Islet precursor cell (in vitro differentiated cells): ENCODE measurements at places on chromosomes 12 and 14.

- no peak for DNase-seq
Observed at GRCh38 chr12:94242901-94243300, 94.5 kb downstream of the PLXNC1 start.

GRCh38 chr14:25237845-25238244 lies 187.9 kb upstream of the STXBP6 start:
- DNase-seq: peak; percentile 74

- DNase-seq: no peak
Observed at GRCh38 chr14:89325299-89325883, 91.6 kb downstream of the FOXN3 start.

GRCh38 chr12:1147821-1148220 lies 156.8 kb downstream of the ERC1 start:
- DNase-seq: no peak

DNA sequence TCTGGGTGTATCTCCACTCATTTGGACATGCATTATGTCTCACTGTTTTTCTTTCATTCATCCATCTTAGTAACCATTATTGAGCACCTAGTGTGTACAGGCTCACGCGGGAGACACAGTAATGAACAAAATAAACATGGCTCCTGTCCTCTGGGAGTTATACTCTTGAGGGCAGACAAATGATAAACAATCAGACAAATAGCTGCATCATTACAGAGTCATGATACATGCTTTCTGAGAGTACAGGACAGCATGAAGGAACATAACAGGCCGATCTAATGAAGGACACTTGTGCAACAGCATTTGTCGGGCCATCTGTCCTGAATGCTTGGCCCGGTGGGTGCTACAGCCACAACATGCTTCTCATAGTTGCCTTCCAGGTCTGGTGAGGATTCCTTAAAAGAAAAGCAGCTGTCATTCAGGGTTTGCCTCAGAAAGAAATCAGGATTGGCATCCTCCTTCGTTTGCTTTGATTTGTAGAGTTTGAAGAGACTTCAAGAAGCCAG lies 77.2 kb upstream of the EGLN3 start:
- DNase-seq: no peak

- DNase-seq: no peak
Observed at GRCh38 chr14:30185832-30186231, 258.2 kb upstream of the PRKD1 start.

GRCh38 chr12:72546106-72546505 lies 273.9 kb downstream of the TRHDE start:
- no peak for DNase-seq

- DNase-seq: peak; percentile 91
Observed at GRCh38 chr12:1800401-1801302, 19.7 kb upstream of the LRTM2 start.

DNA sequence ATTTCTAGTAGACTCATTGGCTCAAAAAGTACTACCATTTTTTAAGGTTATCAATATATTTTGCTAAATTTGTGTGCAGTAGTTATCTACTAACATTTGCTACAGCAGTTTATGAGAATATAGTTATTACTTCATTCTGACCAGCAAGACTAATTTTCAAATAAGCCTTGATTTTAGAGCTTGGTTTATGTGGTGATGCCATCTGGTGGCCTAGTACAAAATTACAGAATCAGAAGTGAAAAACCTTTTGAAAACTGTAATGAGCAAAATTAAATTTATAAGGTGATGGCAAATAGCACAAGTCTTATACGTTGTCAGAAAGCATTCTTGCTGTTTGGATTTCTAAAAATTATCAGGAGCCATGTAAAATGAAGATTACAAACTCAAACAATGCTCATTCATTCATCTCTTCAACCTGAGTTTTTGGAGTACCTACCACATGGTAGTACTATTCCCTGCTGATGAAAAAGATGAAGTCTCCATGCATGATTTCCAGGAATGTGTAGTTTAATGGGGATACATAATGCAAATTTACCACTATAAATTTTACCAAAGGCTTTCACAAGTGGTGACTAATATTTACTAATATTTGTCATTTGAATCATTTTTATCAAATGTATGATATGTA lies 51.0 kb downstream of the MAGOHB start:
- no peak for DNase-seq

- peak; percentile 45 for DNase-seq
Observed at GRCh38 chr14:104386151-104386841, 193.3 kb upstream of the C14orf180 start.

GRCh38 chr14:104852280-104852663 lies 12.8 kb upstream of the CEP170B start:
- DNase-seq: no peak

DNA sequence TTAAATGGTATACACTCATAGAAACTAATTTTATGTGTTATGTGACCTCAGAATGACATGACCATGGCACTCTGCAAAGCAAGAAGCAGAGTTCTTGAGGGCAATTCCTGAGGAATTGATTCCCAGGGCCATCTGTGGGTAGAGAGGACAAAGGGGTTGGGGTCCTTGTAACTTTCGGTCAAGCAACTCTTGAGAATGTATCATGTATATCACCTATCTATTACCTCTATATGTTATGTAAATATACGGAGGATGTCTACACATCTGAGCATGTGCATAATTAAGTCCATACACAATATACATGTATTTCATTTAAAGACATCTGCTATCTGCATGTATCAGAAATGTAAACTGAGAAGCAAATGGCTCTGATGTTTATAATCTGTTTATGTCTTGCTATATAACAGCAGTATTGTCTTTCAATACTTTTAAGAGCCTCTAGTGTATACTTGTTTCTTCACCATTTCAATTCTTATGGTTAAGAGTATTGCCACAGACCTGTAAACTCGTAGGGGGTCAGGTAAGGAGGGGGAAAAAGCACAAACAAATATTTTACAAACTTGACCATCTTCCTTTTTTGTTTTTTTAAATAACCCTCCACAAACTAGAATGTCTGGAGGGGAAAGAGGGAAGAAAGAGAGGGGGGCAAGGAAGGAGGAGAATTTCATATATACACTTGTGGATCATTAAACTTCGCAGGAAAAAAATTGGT lies 4.5 kb downstream of the FOXA1 start:
- DNase-seq: no peak

DNA sequence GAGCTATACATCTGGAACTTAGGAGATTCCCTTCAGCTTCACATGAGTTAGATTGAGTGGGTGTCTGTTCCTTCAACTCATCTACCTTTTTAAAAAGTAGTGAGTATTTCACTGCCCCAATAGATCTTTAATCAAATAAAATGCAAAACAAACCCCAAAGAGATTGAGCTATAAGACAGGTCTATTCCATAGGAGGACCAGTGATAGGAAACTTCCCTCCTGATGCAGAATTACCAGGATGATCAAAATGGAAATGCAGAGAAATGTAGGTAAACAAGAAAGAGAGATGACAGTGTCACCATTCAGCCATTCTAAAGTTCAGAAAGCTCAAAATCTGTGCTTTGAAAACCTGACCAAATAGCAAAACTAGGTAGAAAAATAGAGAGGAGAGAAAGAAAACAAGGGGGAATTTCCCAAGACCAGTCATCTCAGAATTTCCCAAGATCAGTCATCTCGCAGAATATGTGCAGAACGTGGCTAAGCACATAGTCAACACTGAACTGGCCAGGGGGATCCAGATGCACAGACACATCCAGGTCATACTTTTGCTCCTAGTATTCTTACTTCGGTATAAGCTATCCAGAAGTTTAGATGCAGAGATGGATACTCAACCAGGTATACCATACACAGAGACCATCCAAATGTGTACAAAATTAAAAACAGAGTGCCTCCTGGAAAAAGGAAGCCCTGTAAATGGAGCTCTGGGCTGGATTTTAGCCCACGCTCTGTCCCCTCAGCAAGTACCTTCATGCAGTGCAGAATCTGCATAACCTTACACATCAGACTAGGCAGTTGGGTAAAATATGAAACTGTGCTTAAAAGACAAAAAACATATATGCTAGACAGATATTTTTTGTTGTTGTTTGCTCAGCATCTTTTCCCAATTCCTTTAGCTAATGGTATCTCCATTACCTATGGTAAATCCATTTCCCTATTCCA lies 27.4 kb downstream of the SLC41A2 start:
- no peak for DNase-seq

DNA sequence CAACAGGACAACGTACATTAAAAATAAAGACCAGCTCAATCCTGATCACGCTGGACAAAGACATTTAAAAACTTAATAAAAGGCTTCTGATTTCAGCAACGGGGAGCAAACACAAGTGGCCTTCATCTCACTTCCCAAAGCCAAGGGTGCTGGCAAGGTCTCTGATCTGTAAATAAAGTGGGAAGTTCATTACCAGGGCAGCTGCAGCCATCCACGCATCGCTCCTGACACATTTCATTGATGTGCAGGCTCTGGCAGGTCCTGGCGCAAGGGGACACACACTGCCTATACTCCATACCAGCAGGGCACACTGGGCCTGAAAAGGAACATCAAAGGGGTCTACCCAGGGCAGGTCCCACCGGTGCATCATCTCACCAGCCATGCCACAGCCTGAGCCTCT lies 51.0 kb downstream of the VWF start:
- DNase-seq: no peak

- peak; percentile 71 for DNase-seq
Observed at GRCh38 chr12:14554281-14555007, 13.2 kb downstream of the PLBD1 start.

GRCh38 chr14:60964904-60965303 lies 16.0 kb downstream of the TRMT5 start:
- no peak for DNase-seq

- no peak for DNase-seq
Observed at GRCh38 chr12:72677846-72678245, 405.7 kb downstream of the TRHDE start.

DNA sequence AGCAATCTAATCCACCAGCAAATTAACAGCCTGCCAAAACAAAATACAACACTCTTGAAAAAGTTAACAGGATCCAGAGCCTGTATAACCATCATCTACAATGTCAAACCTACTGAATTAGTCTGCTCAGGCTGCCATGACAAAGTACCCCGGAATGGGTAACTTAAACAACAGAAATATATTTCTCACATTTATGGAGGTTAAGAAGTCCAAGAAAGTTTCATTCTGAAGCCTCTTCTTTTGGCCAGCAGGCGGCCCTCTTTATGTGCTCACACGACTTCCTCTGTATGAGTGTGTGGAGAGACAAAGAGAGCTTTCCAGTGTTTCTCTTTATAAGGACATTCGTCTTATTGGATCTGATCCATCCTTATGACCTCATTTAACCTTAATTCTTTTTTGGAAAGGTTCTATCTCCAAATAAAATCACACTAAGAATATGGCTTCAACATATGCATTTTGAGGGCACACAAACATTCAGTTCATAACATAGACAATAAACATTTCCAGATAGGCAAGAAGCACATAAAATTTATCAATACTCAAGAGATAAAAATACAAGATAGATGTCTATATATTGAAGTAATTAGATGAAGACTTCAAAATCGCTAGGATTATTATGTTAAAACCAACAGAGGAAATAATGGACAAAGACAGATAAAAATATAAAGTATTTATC lies 5.9 kb upstream of the RERG start:
- DNase-seq: peak; percentile 71

GRCh38 chr14:50036211-50036610 lies 80.2 kb downstream of the VCPKMT start:
- DNase-seq: no peak

- peak; percentile 65 for DNase-seq
Observed at GRCh38 chr12:116125956-116126566, 151.4 kb downstream of the MED13L start.

DNA sequence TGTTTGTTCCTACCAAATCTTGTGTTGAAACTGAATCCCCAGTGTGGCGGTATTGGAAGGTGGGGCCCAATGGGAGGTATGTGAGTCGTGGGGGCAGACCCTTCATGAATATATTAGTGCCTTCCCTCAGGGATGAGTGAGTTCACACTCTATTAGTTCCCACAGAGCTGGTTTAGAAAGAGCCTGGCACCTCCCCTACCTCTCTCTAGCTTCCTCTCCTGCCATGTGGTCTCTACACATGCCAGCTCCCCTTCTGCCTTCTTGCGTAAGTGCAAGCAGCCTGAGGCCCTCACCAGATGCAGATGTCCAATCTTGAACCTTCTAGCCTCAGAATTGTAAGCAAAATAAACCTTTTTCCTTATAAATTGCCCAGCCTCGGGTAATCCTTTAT lies 105.8 kb downstream of the SPTSSA start:
- DNase-seq: peak; percentile 63

GRCh38 chr14:77063571-77064171 lies 34.4 kb upstream of the CIPC start:
- no peak for DNase-seq

DNA sequence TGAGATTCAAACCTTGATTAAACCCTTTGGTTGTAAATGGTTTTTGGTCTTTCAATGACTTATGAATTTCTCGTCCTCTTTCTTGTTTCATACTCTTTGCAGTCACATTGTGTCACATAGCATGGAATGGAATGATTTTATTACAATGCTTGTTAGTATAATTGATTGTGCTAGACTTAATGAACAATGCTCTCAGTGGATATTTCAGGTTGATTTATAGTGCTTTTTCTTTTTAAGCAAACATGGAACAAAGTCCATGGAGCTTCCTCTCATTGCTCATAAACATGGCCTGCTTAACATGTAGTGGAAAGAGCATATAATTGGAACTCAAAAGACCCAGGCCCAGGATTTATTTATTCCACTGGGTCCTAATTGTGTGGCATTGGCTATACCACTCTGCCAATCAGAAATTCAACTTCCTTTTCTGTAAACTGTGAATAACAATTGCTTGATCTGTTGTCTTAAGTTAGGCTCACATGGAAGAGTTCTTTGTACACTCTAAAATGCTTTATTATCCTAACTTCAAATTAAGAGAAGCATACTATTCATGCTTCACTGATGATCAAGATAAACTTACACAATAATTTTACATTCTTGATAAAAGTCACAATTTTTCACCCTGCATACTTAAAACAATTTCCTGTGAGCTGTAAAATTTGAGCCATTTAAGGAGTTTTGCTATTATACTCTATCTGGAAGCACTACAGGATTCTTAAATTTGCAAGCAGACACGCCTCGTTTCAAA lies 370.5 kb upstream of the PDE3A start:
- DNase-seq: no peak

GRCh38 chr12:6266971-6267721 lies 43.3 kb upstream of the PLEKHG6 start:
- DNase-seq: no peak
